Stimulated activated CD8-positive, alpha-beta memory T cell treated with anti-CD3 and anti-CD28 coated beads, Interleukin-4, amount 100 ng/mL, for 1 hour (primary cell): ENCODE measurements at places on chromosomes 6 and 20.

DNA sequence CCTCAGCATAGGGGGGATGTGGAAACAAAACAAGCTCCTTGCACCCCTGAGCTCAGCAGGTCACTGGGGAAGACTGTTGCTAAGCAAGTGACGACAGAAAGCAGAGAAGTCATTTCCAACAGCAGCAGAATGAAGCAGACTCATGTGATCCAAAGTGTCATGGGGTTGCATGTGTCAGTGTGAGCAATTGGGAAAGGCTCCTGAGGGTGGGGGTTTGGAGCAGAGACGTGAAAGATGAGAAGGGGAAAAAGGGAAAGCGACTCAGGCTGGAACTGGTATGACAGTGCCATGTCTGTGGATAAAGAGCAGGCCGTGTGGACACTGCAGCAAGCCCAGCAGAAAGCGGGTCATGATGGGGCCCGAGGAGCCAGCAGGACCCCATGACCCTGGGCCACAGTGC lies 363.9 kb downstream of the PREX1 start:
- DNase-seq = no peak

DNA sequence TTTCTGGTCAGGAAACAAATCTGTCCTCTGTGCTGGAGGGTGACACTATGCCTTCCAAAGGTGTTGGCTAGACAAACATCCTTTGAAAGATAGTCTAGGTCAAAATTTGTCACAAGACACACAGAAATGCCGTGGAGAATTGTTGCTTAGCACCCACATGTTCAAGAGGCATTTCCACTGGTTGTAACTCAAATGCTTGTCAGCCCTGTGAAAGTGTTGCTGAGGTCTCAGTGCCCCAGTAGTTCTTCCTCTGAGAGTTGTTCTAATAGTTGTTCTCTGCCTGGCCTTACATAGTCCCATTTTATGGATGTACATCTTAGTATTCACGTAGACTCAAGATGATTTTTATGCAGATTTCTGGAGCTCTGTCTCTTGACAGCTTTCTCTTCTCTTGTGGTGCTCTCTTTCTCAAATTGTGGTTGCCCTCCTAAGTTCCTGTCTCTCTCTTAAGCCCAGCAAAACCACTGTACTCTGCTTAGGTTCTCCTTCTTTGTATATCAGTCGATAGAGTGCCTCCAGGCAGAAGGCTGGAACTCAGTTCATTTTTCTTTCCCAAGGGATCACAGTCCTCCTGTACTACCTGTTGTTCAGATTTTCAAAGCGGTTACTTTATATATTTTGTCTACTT lies 39.5 kb upstream of the REV3L start:
- DNase-seq = no peak

DNA sequence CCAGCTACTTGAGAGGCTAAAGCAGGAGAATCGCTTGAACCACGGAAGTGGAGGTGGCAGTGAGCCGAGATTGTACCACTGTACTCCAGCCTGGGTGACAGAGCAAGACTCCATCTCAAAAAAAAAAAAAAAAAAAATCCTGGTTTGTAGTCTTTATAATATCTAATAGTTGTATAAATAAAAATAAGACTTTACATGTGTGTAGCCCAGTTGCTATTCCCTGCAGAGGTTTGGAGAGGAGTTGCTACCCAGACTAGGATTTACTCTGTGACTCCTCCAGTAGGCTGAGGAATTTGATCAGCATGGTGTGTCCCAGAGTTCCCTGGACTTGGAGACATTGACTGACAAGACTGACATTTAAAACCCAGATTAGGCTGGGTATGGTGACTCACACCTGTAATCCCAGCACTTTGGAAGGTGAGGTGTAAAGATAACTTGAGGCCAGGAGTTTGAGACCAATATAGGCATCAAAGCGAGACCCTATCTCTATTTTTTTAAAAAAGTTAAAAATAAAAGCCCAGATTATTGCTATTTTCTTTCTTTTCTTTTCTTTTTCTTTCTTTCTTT lies 10.2 kb downstream of the CHMP4B start:
- no peak for DNase-seq

- no peak for DNase-seq
Observed at GRCh38 chr6:35378261-35378660, 35.9 kb downstream of the PPARD start.

- no peak for DNase-seq
Observed at GRCh38 chr20:32796981-32797451, 22.7 kb upstream of the MAPRE1 start.

DNA sequence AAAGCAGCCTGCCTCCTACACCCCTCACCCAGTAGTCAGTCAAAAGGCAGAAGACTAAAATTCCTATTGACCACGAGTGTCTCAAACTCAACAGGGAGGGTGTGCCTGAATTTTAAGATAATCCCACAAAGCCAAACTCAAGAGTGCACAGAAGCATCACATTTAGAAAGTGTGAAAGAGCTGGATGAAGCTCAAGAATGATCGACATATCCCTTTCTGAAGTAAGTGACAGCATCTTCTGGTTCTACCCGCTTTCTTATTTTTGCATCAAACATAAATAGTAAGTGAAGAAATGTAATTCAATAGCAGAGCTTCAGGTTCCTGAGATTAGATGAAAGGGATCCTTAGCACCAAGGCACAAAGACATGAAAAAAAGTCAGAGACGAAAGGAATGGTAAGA lies 64.5 kb upstream of the BACH2 start:
- no peak for DNase-seq

GRCh38 chr20:38932457-38933120 lies 6.4 kb downstream of the FAM83D start:
- no peak for DNase-seq

- DNase-seq = no peak
Observed at GRCh38 chr6:121157906-121158305, 176.4 kb downstream of the TBC1D32 start.

DNA sequence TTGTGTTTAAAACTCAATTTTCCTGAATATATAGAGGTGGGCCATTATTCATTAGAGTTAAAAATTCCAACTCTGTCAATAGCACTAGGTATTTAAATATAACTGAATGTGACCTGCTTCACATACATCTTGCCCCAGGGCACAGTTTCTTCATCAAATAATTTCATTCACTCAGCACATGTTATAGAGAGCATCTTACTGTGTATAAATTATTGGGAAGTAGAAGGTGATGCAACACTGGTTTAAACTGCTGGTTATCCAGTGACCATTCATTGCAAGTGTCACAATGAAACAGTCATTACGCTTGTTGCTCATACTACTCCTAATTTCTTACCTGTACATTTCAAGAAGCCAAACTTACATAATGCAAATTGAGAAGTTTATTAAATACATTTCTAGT lies 93.4 kb downstream of the KHDRBS2 start:
- no peak for DNase-seq

- DNase-seq = no peak
Observed at GRCh38 chr20:49914310-49915117, 815 bp downstream of the SPATA2 start.

GRCh38 chr6:32664827-32665362 lies 1.6 kb downstream of the HLA-DQB1 start:
- no peak for DNase-seq

- no peak for DNase-seq
Observed at GRCh38 chr6:17974570-17975368, 12.7 kb downstream of the KIF13A start.

- no peak for DNase-seq
Observed at GRCh38 chr6:133995296-133995695, 42.3 kb downstream of the TBPL1 start.

GRCh38 chr20:4099905-4100675 lies 84.7 kb upstream of the RNF24 start:
- DNase-seq = no peak

DNA sequence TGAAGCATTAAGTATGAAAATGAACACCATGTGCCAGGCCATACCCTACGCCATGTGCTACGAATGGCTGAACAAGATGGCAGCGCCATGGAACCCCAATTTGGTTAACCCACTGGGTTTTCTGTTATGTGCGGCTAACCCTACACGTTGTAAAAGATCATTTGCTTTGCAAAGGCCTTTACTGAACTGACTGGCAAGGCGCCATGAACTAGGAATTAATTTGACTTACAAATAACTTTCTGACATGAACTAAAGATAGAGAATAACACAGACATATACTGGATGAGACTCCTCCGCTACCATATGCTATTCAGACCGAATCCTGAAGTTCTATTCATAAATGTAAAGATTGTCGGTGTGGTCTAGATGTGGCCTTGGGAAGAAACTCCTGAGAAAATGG lies 3.9 kb downstream of the CNKSR3 start:
- no peak for DNase-seq

- no peak for DNase-seq
Observed at GRCh38 chr6:5112066-5112799, 27.1 kb downstream of the PPP1R3G start.

DNA sequence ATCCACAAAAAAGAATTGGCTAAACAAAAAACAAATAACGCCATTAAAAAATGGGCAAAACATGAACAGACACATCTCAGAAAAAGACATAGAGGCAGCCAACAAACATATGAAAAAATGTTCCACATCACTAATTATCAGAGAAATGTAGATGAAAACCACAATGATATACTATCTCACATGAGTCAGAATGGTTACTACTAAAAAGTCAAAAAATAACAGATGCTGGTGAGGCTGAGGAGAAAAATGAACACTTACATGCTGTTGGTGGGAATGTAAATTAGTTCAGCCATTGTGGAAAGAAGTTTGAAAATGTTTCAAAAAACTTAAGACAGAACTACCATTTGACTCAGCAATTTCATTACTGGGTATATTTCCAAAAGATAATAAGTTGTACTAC lies 430.1 kb upstream of the JAG1 start:
- DNase-seq = no peak

- DNase-seq = no peak
Observed at GRCh38 chr6:143732536-143732935, 54.8 kb downstream of the PHACTR2 start.

DNA sequence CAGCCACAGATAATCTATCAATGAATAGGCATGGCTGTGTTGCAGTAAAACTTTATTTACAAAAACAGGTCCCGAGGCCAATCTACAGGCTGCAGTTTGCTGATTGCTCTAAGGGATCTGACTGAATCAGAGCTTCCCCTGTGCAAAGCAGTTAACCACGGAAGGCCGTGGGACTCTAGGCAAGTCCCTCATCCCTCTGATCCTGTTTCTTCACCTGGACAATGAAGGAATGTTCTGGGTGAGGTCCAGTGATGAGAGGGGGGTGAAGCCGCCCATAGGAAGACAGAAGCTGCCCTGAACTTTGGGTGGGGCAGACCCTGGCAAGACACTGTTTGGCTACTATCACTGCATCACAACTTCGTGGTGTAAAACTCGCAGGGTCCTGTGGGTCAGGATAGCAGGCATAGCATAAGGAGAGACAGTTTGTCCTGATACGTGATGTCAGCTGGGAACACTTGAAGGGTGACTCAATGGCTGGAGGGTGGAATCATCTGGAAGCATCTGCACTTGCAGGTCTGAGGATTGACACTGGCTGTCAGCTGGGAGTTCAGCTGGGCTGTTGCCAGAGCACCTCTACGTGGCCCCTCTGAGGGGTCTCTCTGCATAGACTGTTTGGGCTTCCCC lies 33.3 kb upstream of the TGM2 start:
- no peak for DNase-seq

GRCh38 chr6:5704708-5705107 lies 302.0 kb downstream of the NRN1 start:
- DNase-seq = no peak

- DNase-seq = no peak
Observed at GRCh38 chr6:123316733-123317323, 319.9 kb downstream of the TRDN start.

DNA sequence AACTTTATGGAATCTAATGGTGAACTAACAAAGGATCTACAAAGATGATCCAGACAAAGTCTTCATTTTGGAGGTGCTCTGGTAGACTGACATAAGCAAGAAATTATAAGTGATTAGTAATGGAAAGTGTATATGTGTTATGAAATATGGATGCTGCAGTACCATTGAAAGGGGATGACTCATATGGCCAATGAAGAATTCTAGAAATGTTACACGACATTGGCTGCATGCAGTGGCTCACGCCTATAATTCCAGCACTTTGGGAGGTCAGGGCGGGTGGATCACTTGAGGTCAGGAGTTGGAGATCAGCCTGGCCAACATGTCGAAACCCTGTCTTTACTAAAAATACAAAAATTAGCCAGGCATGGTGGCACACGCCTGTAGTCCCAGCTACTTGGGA lies 23.5 kb downstream of the CFAP206 start:
- DNase-seq = no peak

- DNase-seq = no peak
Observed at GRCh38 chr6:45743028-45743615, 272.5 kb downstream of the CLIC5 start.

DNA sequence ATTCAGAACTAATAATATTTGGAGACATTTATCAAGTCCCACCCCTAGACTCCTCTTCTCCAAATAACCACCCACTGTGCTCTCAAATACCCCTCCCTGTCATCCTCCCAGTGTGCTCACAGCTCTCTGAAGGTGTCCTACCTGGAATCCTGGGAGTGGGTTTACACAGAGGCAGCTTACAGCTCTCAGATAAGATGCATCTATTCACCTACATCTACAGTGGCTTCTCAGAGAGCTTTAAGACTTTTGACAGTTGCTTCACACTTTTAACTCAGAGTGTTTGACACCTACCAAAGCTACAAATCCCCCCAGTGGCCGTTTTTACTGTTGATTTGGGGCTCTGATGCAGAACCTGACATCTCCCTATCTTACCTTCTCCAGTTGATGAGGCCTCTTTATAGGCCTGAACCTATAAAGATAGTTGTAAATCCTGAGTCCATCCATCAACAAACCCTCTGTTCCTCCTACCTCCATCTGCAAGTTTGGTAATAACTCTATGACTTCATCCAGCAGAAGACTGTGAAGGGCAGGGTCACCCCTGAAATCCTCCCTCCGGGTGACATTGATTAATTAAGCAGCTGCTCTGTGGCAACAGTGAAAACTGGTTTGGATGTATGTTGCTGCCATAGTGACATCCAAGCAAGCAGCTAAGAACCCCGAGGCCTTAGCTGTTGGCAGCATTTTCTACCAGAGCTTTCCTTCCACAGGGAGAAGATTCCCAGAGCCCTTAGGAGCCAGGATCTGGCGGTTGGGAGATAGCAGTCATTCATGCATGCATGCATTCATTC lies 226.1 kb upstream of the RREB1 start:
- no peak for DNase-seq

GRCh38 chr6:23280437-23280836 lies 711.1 kb downstream of the HDGFL1 start:
- DNase-seq = no peak

GRCh38 chr6:63597141-63598048 lies 25.1 kb downstream of the LOC128125822 start:
- DNase-seq = no peak
